ENCODE measurements at places on chromosomes 6 and 20.

DNA sequence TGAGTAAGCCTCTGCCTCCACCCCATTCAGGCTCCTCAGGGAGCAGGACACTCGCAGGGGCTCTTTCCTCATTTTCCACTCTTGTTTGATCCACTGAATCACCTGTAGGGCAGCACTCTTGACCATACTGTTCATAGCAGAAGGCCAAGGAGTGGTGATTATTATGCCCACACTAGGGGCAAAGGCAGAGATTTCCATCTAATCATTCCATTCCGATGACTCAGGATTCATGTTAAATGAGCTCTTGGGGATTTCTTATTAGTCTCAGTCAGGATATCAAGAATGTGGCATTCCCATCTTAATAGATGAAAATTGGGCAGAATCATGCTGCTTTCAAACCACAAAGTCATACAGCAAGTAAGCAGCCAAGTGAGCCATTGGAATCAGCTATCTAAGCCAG is 101.9 kb upstream of the MOCS1 start:
- DNase-seq, result no peak

- no peak for DNase-seq
Observed at GRCh38 chr6:123681957-123682462, 45.3 kb upstream of the TRDN start.

GRCh38 chr20:25281541-25281991 is 33.7 kb downstream of the PYGB start:
- no peak for DNase-seq

GRCh38 chr6:126123226-126123625 is 136.9 kb downstream of the TRMT11 start:
- peak; percentile 35 for DNase-seq

GRCh38 chr6:157548635-157549467 is 167.9 kb downstream of the ZDHHC14 start:
- no peak for DNase-seq

- no peak for DNase-seq
Observed at GRCh38 chr20:6582449-6582848, 185.0 kb upstream of the BMP2 start.

DNA sequence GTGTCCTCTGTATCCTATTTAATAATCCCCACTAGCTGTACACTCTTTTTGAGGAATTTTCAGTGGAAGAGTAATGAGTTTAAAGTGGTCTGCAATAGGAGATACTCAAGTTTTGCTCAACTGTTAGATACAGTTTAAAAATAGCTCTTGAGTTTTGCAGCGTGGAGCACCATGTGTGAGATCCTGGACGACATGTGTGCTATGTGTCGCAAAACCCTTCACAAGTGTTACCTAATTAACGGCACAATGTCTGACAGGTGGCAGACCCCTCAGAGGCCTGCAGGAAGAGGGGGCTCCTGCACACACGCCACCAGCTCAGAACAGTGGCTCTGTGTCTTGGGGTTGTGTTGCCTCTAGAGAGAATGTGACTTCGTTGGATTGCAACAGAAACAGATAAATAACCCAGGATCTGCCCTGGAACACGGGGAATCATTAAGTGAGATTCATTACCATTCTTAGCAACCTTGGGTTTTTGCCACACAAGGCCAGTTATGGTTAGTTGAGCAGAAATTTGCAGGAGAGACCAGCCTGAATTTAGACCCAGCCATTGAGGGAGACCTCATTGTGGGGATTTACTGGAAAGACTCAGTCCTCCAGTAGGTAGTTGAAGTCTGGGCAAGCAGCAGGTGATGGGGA is 73.8 kb downstream of the SASH1 start:
- no peak for DNase-seq

DNA sequence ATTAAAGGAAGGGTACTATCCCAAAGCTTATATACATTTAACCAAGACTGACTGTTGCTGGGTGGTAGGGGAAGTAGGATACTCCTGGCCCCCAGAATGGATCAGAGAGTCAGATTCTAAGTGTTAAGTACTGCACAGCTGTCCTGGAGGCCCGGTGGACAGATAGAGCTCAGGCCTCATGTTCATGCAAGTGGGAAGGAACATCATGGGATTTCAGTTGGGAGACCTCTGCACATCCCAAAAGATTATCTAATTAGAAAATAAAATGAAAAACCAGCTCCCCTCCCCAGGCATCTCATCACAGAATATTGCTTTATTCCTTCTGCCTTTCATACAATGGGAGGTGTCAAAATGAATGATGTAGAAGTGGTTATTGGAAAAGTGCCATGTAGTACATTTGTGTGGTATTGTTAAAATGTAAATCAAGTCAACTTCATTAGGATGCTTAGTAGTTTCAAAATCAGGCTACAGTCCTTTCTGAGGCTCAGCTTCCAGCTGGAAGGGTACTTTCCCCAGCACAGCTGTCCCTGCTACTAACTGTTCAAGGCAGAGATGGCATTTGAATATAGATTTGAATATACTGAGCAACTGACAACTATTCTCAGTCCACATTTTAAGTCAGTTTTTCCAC is 82.9 kb downstream of the SLC35B3 start:
- DNase-seq, result no peak

GRCh38 chr6:168726312-168726856 is 285.4 kb downstream of the SMOC2 start:
- no peak for DNase-seq

- peak; percentile 68 for DNase-seq
Observed at GRCh38 chr6:36139431-36139830, 9.1 kb downstream of the MAPK13 start.

GRCh38 chr6:163683105-163683622 is 268.6 kb downstream of the QKI start:
- DNase-seq, result no peak

- no peak for DNase-seq
Observed at GRCh38 chr6:137819740-137820139, 47.3 kb upstream of the TNFAIP3 start.

DNA sequence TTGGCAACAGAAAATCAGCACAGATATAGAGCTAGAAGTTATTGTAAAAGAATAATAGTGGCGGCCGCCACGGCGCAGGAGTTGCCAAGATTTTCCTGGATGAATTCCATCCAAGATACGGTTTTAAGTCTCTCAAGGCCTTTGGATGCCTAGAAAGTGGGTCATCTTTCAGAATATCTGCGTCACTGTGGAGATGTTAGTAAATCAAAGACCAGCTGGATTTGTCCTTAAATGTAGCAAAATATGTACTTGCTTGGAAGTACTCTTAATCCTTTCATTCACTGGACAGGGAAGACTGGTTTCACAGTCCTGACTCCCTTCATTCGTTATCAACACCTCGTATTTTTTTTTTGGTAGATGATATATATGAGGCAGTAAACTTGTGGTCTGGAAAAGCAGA is 83.0 kb downstream of the SLC22A3 start:
- DNase-seq, result no peak

DNA sequence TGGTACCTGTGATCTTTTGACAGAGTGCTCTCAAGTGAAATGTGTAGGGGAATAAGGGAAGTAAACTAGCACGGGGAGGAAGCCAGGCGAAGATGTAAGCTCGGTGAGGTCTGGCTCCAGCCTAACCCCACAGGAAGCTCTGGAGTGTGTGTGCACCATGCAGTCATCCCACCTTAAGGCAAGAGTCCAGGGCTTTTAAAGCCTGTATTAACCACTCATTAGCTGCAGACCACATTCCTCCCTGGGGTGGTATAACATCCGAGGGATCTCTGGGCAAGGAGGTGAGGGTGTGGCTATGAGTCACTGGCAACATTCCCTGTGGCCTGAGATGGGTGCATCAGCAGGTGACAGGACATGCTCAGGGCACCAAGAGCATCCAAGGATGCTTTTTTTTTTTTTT is 12.5 kb upstream of the RANBP9 start:
- DNase-seq, result no peak

DNA sequence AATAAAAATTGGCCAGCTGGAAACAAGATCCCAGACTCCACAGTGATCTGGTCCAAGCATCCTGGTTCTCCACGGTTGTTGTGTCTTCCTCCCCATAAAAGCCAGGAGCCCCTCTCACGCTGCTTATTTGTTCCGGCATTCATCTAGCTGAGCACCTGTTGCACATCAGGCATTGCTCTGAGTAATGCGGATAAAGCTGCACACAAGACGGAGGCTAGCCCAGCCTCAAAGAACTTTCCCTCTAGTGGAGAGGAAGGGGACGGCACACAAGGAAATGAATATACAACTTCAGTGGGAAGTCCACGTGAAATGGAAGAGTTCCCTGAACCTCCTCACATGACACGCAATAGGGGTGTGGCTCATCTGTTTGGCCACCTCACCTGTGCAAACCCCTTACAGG is 30.3 kb upstream of the NXT1 start:
- DNase-seq, result no peak

DNA sequence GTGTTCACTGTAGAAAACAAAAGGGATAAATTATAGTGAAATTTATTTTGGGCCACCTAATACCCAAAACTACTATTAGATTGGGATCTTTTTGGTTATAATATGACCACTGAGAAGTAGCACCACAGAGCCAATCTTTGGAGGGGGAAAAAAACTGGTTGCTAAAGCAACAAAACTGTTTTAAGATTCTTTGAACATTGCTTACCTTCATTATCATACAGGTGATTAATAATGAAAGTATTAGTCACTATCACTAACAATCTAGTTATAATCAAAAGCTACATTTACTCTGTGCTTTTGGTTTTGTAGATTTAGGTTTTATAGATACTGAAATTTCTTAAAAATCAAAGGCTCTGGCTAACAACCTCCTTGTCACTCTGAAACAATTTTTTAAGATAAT is 31.7 kb downstream of the STX7 start:
- DNase-seq, result no peak

DNA sequence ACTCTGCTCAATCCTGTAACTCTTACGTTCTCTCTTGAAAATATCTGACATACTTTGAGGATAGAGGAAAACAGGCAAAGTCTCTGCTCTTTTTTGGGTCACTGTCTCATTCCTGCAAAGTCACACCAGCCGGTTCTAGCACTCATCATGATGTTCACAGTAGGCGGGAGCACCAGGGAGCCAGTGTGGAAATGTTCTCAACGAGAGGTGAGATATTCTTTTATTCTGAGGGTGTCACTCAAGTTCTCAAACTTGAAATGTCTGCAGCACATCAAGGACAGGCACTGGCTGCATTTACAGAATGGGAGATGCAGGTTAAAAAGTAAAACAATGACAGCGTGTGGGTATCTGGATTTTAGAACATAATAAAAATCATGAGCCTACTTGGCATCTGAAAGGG is 714.7 kb downstream of the QKI start:
- DNase-seq, result no peak

GRCh38 chr20:1357921-1358671 is 29.2 kb upstream of the SDCBP2 start:
- no peak for DNase-seq

GRCh38 chr6:23905133-23905815 is 220.7 kb upstream of the NRSN1 start:
- DNase-seq, result no peak

DNA sequence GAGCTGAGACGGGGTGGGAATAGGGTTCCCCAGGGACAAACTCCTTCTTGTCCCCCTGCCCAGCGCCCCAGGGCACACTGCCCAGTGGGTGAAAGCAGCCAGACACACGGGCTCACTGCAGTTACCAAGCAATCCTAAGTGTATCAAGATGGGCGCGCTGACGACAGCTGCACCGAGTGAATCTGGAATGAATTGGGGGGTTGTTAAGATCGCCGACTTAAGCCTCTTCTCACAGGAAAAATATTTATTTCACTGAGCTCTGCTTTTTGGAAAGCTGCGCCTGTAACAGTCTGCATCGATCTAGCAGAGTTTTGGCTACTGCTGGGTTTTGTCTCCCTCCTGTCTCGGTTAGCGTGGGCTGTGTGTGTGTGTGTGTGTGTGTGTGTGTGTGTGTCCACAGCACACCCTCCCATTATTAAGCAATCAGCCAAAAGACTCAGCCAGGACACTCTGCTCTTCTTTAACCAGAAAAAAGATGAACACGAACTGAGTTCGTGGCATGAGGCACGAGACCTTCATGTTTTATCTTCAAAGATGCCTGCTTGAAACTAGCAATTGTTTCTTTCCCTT is 35.9 kb downstream of the RIPOR3 start:
- DNase-seq, result no peak

DNA sequence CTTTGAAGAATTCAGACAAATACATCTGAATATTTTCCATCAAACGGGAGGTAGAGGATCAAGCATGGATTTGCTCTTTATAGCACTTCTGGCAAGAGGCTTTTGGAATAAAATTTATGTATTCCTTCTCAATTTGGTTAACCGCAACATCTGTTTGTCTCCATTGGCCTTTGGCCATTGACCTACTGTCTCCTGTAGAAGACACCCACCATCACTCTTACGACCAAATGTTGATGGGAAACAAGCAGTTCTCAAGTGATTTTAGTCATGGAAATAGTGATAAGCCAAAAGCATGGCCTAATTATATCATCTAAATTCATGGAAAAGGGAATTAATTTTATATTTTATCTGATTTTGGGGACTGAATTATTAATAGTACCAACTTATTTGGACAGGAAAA is 591.9 kb downstream of the CD109 start:
- DNase-seq, result no peak

- no peak for DNase-seq
Observed at GRCh38 chr6:43262000-43262779, 18.9 kb downstream of the TTBK1 start.

DNA sequence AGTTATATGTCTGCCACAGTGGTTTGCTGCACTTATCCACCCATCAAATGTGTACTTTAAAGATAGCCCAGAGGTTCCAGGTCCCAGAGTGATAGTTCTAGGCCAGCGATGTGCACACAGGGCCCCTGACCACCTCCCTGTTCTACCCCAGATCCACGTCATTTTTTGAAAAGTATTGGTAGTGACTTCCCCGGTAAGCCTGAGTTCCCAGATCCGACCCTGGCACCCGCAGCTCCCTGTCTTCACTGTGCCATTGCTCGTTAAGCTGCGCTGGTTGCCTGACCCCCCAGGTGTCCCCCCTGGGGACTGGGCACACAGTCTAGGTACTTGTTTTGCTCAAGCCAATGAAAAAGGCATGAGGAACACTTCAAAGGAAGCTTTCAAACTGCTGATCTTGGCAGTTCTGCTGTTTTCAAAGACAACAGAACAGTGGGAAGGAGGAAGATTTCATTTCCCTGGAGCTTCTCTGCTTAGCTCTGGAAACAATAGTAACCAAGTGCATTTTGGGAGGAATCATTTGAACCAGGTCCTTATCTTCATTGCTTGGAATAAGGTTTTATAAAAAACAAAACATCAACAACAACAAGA is 116.3 kb upstream of the TAB2 start:
- no peak for DNase-seq

GRCh38 chr20:40156600-40157317 is 532.3 kb downstream of the MAFB start:
- no peak for DNase-seq

- no peak for DNase-seq
Observed at GRCh38 chr6:155122199-155122950, 127.3 kb downstream of the TIAM2 start.

Data from K562 (cell line).